Right renal pelvis (tissue), 4 donors: ENCODE measurements at places on chromosomes 1 and 21.

DNA sequence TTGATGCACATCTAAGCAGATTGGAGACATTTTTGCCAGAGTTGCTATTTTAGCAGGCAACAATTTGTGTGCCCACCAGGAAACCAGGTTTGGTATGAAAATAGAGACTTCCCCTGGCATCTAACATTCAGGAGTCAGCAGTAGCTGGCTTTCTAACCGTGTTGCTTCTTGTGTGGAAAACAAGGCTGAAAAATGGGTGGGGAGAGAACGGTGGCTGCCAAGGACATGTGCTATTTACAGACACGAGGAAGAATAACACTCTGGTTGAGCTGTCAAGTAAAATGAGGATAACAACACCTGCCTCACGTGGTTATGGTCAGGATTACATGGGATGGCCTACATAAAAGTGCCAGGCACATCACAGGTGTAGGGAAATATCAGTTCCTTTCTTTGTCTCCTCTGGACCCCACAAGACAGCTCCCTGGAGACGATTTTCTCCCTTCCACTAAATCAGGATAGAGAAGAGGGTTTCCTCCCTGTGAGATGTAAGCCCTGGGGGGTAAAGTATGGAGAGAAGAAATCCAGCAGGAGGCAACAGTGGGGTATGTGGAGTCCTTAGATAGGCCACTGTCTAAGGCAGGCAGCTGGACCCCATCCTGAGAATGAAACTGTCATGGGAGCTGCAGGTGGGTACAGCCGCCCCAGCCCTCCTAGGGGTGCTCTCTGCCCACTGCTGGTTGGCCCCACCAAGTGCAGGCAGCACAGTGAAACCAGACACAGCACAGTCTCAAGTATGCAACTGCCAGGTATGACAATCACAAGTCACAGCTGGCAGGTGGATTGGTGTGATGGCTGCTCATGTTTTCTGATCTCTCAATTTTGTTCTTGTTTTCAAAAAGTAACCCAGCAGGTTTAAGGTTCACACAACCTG is 80.3 kb downstream of the TENT5C start:
- DNase-seq, result no peak

- DNase-seq, result no peak
Measured at GRCh38 chr1:58997637-58998036, 213.8 kb upstream of the JUN start.

GRCh38 chr1:231487019-231487418 is 41.5 kb upstream of the TSNAX start:
- DNase-seq, result no peak

DNA sequence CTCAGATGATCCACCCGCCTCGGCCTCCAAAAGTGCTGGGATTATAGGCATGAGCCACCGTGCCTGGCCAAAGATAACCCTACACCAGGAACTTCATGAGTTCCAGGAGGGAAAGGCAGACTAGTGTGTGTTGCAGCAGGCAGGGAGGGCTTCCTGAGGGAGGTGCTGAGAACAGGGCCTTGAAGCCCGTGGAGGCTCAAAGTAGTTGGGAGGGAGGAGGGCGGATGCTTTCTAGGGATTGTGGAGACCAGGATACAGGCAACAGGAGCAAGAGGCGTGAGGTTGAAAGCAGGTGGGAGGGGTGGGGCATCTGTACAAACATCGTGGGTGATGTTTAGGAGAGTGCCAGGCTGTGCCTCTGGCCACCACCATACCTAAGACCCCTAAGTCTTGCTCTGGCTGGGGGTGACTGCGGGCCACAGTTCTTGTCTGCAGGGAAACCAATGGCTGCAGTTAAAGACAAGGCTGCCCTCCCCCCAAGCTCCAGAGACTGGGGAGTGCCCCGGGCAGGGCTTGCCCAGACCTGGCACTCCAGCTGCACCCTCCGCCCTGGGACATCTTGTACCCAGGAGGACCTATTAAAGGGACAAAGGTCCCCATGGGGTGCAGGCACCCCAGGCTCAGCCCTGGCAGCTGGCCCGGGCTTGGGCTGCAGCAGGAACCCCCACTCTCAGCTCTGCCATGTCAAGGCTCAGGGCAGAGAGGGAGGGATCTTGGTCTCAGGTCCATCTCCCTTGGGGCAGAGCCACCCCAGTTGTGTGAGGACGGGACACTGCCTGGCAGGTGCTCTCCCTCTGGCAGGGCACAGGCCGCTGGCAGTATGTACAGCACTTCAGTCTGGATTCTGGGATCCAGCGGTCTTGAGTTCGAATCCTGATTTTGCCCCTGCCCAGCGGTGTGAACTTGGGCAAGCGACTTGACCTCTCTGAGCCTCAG is 22.1 kb upstream of the CASZ1 start:
- no peak for DNase-seq
